ENCODE measurements at places on chromosomes 3 and 15.

DNA sequence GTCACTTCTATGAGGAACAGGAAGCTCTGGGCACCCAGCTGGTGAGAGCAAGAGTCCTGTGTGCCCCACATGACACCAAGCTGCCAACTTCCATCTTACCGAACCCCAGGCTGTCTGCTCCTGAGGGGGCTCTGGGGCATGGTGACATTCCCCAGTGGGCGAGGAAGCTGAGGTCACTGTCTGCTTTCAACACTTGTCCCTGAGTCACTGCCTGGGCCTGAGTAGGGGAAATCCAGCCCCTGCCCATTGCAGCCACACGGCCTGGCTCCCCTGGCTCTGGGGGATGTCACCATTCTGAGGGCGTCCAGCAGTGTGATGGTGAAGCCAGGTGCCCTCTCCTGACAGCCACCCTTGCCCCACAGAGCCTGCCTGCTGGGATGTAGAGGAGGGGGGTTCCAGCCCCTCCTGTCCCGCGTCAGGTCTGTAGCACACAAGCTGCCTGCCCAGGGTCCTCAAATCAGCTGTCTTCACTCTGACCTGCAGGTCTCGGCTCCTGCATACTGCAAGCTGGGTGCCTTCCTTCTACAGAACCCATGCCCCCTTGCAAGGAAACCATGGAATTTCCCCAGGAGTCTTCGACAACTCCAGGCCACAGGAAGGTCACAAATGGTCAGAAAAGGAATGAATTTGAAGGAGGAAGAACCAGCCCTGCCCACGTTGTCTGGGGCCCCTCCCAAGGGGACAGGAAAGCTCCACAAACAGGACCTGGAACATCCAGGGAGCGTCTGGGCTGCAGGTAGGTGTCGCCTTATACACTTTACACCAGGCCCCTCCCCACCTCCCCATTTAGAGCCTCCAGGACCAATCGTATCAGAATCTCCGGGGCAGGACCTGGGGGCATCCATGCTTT lies 69.9 kb upstream of the GATM start:
- no peak for DNase-seq

DNA sequence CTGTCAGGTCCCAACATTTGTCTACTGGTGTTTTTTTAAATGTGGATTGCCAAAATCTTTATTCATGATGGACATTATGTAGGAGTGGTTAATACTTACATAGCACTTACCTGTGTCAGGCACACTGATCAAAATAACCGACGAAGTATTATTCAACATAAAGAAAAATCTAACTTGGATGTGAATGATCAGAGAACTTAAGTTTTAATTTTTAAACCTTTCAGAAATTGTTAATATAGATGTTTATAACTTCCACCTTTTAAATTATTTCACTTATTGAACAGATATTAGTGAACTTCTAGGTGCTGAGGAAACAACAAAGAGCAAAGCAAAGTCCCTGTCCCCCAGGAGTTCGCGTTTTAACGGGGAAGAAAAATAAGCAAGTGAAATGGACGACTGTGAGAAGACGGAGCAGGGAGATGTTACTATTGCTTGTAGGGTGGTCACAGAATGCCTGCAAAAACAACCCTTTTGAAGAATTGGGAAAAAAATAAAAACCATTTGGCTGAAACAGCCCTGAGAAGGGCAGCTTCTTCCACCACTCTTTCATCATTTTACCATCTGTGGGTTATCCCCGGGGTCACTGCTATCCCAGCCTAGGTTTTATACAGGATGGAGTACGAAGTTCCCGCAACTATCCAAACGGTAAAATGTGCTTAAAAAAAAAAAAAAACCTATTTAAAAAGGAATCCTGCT lies 915 bp upstream of the APH1B start:
- no peak for DNase-seq

DNA sequence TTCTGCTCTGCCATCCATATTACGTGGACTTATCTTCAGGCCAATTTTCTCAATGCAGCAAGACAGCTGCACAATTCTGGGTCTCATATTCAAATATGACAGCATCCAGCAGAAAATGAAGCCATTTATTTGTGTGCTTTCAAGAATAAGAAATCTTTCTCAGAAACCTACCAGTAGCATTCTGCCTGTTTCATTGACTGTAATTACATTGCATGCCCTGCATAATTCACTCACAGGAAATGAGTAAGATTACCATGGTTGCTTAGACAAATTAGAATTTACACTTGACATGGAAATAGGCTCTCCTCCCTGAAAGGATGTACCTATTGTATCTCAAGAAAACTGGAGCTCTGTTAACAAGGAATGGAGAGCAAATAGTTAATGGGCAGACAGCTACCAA lies 346.6 kb upstream of the DCBLD2 start:
- DNase-seq, result no peak

GRCh38 chr15:54519577-54519976 lies 541.3 kb downstream of the UNC13C start:
- no peak for DNase-seq

- DNase-seq, result no peak
These were observed 14.4 kb downstream of the GOLGB1 start for GRCh38 chr3:121735047-121735696.

DNA sequence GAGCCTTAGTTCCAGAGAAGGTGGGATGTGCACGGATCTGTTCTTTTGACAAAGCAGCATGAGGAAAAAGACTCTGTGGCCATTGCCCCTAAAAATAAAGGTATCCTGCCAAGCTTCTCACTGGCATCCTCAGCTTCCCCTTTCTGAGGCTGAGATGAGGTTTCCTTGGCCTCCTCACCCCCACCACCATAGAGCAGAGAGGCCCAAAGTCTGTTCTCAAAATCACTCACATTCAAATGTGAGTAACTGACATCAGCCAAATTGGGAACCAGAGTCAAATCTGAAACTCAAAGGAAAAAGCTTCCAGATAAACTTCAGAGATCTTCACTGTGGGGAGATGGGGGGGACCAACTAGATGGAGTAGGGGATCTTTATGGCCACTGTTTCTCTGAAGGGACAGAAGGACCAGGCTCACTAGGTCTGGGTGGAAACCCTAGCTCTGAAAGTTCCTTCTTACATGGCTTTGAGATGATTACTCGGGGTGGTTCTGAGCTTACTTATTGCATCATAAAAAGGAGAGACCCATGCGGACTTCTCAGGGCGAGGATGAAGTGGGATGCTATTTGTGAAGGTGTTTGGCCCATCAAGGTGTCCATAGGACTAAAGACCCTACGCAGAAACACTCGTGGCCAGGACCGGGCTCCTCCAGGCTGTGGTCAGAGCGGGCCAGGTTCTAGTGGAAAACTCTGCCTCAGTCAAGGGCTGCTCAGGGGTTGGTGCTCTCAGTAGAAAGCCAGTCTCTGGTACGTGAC lies 61.5 kb upstream of the MEF2A start:
- DNase-seq, result no peak

DNA sequence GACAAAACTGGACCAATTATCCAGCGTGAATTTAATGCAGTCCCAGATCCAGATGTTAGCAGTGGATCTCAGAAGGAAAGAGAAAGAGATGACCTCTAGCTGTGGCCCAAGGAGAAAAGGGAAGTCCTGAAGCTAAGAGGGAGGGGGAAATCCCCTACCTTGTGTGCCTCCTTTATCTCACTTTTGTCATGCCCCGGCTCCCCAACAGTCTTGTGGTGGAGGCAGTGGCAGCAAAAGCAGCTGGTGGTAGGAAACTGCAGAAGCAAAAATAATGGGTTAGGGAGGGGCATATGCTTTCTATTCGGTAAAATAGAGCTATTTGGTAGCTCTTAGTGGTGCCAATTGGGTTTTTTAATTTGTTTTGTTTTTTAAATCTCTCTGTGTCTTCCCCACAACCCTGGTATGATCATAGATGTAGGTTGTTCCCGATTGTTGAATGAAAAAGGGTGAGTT lies 56.5 kb downstream of the MCTP2 start:
- no peak for DNase-seq

- DNase-seq, result no peak
These were observed 223.7 kb downstream of the MAGI1 start for GRCh38 chr3:65814845-65815578.

DNA sequence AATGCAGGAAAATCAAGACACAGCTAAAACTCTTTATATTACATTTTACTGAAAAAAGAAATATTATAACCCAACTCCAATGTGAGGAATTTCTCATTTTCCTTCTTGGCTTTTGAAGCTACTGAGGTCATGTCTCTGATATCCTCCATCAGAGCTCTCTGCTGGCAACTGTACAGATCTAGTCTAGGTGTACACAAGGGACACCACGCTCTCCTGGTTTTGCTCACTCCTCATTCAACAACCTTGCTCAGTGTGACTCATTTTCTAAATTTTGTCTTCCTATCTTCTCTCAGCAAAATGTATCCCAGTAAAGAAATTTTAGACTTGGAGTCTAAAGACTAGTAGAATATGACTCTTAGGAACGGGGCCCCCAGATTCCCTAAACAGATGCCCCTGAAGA lies 144.3 kb downstream of the KCNMB2 start:
- no peak for DNase-seq

DNA sequence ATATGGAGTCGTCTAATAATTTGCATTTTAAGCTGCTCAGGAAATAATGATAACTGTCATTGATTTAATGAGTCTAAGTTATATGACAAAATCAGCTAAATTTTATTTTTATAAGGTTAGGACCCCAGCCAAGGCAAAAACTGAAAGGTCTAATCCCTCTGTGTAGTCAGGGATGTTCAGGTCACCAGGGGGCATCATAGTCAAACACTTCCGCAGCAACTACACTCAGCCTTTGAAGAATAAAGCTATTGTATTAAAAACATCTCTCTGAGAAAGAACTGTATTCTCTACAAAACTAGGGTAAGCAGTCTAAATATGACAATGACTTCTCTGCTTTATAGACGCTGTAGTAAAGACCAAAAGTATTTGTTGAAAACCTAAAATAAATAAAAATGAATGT lies 15.0 kb downstream of the INTS14 start:
- no peak for DNase-seq

GRCh38 chr3:76879959-76880358 lies 159.9 kb upstream of the ROBO2 start:
- DNase-seq, result no peak

- no peak for DNase-seq
These were observed 1.1 kb downstream of the HEG1 start for GRCh38 chr3:125054449-125055329.

- DNase-seq, result no peak
These were observed 7.9 kb upstream of the WDR6 start for GRCh38 chr3:48999085-48999858.

DNA sequence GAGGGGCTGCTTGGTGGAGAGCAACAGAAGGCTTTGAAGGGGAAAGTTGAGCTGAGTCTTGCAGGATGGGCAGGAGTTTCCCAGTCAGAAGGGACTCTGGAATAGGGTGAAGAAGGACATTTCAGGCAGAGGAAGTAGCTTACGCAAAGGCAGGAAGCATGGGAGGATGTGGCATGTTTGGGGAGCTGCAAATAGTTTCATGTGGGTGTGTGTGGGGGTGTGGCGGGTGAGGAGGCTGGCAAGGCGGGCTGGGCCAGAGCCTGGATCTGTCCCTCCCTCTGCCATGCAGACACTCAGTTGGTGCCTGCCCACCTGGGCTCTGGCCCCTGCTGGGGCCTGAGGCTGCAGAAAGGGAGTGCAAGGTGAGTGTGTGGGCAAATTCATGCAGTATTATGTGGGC lies 10.4 kb downstream of the TEX264 start:
- no peak for DNase-seq

GRCh38 chr3:53102601-53103147 lies 27.6 kb downstream of the RFT1 start:
- no peak for DNase-seq

DNA sequence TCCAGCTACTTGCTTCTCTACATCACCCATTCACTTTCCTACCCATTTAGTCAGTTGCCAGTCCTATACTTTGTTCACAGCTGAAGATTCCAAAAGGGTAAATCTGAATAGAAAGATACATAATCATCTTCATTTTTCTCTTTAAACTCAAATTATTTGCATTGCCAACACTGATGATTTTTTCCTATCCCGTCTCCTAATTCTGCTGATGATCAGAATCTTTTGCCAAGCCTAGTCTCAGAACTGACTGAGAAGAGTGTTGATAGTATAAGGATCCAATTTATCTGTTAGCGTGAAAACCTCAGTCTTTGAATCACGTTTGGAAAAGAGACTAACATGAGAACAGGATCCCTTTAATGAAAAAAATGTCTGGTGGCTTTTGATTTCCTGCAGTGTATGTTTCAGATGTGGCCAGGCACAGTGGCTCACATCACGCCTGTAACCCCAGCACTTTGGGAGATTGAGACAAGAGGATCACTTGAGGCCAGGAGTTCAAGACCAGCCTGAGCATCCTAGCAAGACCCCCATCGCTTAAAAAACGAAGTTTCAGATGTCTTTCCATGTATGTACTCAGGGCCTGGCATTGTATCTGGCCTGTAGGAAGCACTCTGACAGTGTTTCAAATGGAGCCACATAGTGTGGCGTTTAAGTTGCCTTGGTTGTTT lies 169.4 kb downstream of the KLHL25 start:
- no peak for DNase-seq

DNA sequence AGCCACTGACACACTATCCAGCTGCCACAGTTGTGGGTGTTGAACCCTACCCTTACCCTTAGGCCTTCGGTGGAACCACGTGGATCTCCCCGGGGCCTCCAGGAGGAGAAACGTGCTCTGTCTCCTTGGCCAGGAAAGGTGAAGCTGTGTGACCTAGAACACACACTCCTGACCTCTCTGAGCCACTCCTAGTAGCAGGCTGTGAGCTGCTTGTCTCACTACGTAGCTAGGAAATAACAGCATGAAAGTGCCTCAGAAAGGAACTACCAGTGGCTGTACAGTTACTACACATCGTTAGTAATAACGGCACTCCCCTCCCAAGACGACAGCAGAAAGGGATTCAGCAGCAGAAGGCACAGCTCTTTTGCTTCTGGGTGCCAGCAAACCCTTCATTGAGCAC lies 36.2 kb upstream of the SLC6A6 start:
- DNase-seq, result no peak

- no peak for DNase-seq
These were observed 193.3 kb downstream of the ZBTB20 start for GRCh38 chr3:114953800-114954199.

GRCh38 chr3:130341388-130341787 lies 4.1 kb upstream of the COL6A5 start:
- DNase-seq, result no peak

DNA sequence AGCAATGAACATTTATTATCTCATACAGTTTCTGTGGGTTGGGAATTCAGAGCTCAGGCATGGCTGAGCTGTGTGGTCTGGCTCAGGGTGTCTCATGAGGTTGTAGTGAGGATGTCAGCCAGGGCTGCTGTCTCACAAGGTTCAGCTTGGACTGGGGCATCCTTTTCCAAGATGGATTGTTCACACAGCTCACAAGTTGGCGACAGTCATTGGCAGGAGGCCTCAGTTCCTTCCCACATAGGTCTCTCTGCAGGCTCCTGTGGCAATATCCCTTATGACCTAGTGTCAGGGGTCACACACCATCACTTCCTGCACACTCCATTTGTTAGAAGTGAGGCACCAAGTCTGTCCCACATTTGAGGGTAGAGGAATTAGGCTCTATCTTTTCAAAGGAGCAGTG lies 56.0 kb downstream of the RPLP1 start:
- DNase-seq, result no peak
